ENCODE measurements at places on chromosomes 12 and 14. TPM values are rescaled to one million over a fixed set of nuclear protein-coding genes. Genes with fewer than 3 reads are reported as not detected.

CCDC177 gene
- not detected for total RNA-seq

TXNDC16 gene
- total RNA-seq, result 2.2 TPM

PPM1H gene
- total RNA-seq, result 0.49 TPM

SERPINA1 gene
- 38.1 TPM for total RNA-seq

ZDHHC22 gene
- total RNA-seq, result not detected

- DNase-seq, result no peak
These were observed 37.9 kb downstream of the MDM1 start for GRCh38 chr12:68294251-68294650.

DNA sequence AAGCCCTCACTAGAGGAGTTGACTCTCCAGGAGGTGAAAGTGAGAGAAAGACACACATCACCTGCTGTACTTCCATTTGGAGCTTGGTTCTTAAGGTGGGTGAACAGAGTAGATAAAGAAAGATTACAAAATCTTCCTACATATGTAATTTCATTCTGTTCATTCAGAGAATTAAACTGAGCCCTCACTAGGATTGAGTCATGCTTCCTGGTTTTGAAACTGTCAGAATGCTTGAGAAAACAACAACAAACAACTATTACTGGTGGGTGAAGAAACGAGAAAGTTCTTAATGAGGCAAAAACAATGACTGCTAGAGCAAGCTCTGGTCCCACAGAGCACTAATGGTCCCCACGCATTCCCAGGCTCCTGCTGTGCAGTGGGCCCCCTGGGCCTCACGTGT is 841.7 kb downstream of the VRK1 start:
- peak; percentile 39 for DNase-seq

DNA sequence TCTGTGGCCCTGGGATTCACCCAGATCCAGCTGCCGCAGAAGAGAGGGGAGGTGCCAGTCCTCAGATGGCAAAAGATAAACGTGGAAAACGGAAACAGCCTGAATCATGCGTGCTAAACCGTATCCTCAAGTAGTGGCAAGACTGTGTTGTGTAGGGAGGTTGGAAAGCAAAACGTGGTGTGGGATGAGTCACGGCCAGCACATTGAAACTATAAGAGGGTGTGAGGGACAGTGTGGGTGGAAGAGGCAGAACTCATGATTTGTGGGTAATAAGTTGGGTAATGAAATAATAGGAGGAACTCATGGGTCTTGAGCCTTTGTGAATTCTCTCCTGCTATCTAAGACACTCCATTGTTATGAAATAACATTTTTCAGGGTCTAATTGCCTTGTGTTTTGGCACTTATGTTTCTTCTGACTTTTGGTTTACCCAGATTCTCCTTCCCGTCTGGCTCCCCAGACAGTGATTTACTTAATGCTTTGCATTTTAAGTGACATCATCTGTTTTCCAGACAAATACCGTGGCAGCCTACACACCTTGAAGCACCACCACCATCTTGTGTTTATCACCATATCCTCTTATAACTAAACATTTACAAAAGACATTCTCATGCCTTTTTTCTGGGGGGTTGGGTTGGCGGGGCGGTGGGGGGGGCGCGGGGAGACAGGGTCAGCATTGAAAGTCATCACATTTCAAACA is 62.3 kb upstream of the PTCSC3 start:
- peak; percentile 88 for DNase-seq

- DNase-seq, result peak; percentile 27
These were observed 6.2 kb downstream of the RARG start for GRCh38 chr12:53225635-53226424.

Data from MCF 10A (cell line).